ENCODE measurements at places on chromosomes 13 and 19. TPM values are rescaled to one million over a fixed set of nuclear protein-coding genes. Genes with fewer than 3 reads are reported as not detected.
A peak's percentile ranks its signal among the peaks of the same experiment; 100 is the strongest.

- H3K36me3 ChIP-seq, result peaks cover 10% of the 10 kb centered on the region
- H3K27ac ChIP-seq, result no peak overlapping the region
- no peaks in the 10 kb centered on the region for H3K4me1 ChIP-seq
These were observed 16.9 kb upstream of the ZNF254 start for GRCh38 chr19:24069905-24070657.

- H3K27me3 ChIP-seq, result no peaks in the 10 kb centered on the region
- H3K4me3 ChIP-seq, result no peak overlapping the region
- no peak overlapping the region for H3K27ac ChIP-seq
- DNase-seq, result no peak
- H3K4me1 ChIP-seq, result no peaks in the 10 kb centered on the region
These were observed 3.8 kb upstream of the ACTL9 start for GRCh38 chr19:8702350-8702749.

GRCh38 chr19:36849701-36850558 is 746 bp upstream of the ZNF345 start:
- H3K27me3 ChIP-seq, result no peaks in the 10 kb centered on the region
- H3K4me1 ChIP-seq, result no peaks in the 10 kb centered on the region
- peak overlapping the region; percentile 95 for H3K27ac ChIP-seq
- H3K36me3 ChIP-seq, result no peaks in the 10 kb centered on the region
- peak; percentile 46 for DNase-seq

GRCh38 chr13:85710545-85710944 is 88.7 kb downstream of the SLITRK6 start:
- no peaks in the 10 kb centered on the region for H3K27me3 ChIP-seq
- no peaks in the 10 kb centered on the region for H3K4me1 ChIP-seq
- no peak for DNase-seq
- no peaks in the 10 kb centered on the region for H3K36me3 ChIP-seq
- H3K4me3 ChIP-seq, result no peak overlapping the region
- H3K27ac ChIP-seq, result no peak overlapping the region

- H3K27me3 ChIP-seq, result no peaks in the 10 kb centered on the region
- H3K4me1 ChIP-seq, result no peaks in the 10 kb centered on the region
- H3K27ac ChIP-seq, result no peak overlapping the region
- no peak overlapping the region for H3K4me3 ChIP-seq
These were observed 61.8 kb downstream of the URI1 start for GRCh38 chr19:30003866-30004265.

GRCh38 chr13:106382534-106382933 is 152.9 kb downstream of the EFNB2 start:
- no peaks in the 10 kb centered on the region for H3K4me1 ChIP-seq
- no peak for DNase-seq
- H3K36me3 ChIP-seq, result no peaks in the 10 kb centered on the region

GRCh38 chr13:42078128-42078808 is 29.8 kb downstream of the DGKH start:
- H3K27ac ChIP-seq, result no peak overlapping the region

DNA sequence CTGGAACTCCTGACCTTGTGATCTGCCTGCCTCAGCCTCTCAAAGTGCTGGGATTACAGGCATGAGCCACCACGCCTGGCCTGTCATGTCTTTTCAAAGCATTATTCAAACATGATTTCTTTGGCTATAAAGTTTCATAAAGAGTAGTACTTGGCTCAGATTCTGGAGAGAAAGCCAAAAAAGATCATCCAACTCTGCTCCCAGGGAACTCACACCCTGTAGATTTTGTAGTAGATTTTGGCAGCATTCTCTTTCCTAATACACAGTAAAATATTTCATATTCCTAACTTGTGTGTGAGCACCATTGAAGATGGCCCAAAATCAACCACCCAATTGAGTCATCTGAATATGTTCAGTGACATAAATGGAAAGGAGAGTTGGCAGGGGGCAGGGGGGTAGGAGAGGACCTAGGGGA is 48.4 kb downstream of the CAB39L start:
- H3K4me3 ChIP-seq, result no peak overlapping the region
- DNase-seq, result no peak
- H3K27me3 ChIP-seq, result no peaks in the 10 kb centered on the region
- peak overlapping the region; percentile 73 for H3K27ac ChIP-seq
- H3K36me3 ChIP-seq, result no peaks in the 10 kb centered on the region

DNA sequence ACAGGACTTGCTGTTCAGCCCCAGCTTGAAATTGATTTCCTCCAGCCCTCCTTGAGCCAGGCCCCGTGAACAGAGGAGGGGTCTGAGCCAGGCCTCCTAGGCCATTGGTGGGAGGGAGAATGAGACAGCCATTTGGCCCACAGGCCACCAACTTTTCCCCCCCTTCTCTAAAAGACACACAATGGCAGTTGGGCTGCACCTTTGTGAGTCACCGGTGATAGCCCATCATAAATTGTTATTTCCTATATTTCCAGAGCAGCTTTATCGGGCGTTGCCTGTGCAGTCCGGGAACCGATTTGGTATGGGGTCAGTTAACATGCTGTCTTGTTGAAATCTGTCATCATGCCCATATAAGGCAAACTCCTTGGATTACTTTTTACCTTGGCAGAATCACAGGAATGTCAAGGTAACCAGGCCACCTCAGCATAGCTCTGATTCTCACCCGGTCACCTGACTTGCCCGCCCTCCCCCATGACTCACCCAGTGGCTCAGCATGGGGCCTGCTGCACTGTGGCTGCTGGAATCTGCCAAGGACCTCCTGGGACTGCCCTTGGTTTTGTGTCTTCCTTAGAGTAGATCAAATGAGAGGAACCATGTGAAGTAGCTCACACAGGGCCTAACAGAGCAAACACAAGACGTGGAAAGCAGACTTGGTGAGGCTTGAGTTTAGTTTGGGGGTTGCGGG is 36.1 kb downstream of the ACTN4 start:
- H3K4me1 ChIP-seq, result peaks cover 52% of the 10 kb centered on the region
- no peaks in the 10 kb centered on the region for H3K27me3 ChIP-seq
- H3K27ac ChIP-seq, result peak overlapping the region; percentile 99
- H3K36me3 ChIP-seq, result peaks cover 13% of the 10 kb centered on the region
- no peak overlapping the region for H3K4me3 ChIP-seq

GRCh38 chr19:16420336-16420676 is 51.5 kb downstream of the EPS15L1 start:
- no peak overlapping the region for H3K4me3 ChIP-seq
- peaks cover 48% of the 10 kb centered on the region for H3K36me3 ChIP-seq
- no peak for DNase-seq
- no peaks in the 10 kb centered on the region for H3K27me3 ChIP-seq
- H3K4me1 ChIP-seq, result peaks cover 8% of the 10 kb centered on the region

GRCh38 chr13:74641586-74641985 is 507.4 kb upstream of the KLF12 start:
- no peaks in the 10 kb centered on the region for H3K4me1 ChIP-seq
- no peaks in the 10 kb centered on the region for H3K36me3 ChIP-seq
- no peaks in the 10 kb centered on the region for H3K27me3 ChIP-seq
- DNase-seq, result no peak
- no peak overlapping the region for H3K27ac ChIP-seq

GRCh38 chr13:35630551-35631275 is 154.2 kb upstream of the MAB21L1 start:
- H3K27ac ChIP-seq, result no peak overlapping the region
- H3K36me3 ChIP-seq, result no peaks in the 10 kb centered on the region
- H3K4me3 ChIP-seq, result no peak overlapping the region
- H3K4me1 ChIP-seq, result no peaks in the 10 kb centered on the region
- no peak for DNase-seq

- peak overlapping the region; percentile 63 for H3K4me3 ChIP-seq
- H3K4me1 ChIP-seq, result peaks cover 40% of the 10 kb centered on the region
- peak overlapping the region; percentile 87 for H3K27ac ChIP-seq
- no peaks in the 10 kb centered on the region for H3K36me3 ChIP-seq
- no peak for DNase-seq
These were observed 373 bp downstream of the TNFAIP8L1 start for GRCh38 chr19:4639531-4640246.

DNA sequence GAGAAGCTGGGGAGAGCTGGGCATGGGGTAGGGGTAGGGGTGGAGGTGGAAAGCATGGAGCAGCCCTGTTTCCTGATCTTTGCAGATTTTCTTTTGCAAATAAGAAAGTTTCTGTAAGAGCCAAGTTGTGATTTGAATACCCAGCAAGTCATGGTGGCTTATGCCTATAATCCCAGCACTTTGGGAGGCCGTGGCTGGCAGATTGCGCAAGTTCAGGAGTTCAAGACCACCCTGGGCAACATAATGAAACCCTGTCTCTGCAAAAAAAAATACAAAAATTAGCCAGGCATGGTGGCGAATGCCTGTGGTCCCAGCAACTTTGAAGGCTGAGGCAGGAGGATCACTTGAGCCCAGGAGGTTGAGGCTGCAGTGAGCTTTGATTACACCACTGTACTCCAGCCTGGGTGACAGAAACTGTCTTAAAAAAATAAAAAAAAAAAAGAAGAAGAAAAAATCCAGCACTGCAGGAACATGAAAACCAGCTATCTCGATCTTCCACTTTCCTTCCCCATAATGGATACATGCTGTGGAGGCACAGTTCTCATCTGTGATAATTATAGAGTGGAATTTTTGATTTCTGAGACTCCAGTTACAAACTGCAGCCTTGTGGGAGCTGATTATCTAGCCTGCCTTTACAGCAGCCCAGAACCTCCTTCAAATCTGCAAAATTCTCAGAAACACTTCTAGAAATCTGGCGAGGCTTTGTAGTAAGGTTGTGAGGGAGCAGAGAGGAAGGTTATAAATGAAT is 12.1 kb upstream of the TEX26 start:
- no peak for DNase-seq
- H3K4me3 ChIP-seq, result no peak overlapping the region
- H3K36me3 ChIP-seq, result no peaks in the 10 kb centered on the region
- no peak overlapping the region for H3K27ac ChIP-seq

DNA sequence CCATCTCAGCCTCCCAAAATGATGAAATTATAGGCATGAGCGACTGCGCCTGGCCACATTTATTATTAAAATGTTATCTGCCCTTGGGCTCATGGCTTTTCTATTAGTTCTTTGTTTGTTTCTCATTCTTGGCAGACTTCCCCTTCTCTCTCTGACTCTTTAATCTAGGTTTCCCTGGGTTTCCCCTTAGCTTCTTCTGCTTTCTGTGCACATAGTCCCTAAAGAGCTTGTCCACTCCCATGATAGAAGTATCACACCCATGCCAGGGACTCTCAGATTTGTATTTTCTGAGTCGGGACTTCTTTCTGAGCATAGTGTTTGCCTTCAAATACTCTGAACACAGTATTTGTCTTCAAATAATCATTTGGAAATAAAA is 38.6 kb upstream of the ITM2B start:
- H3K27me3 ChIP-seq, result no peaks in the 10 kb centered on the region
- no peak overlapping the region for H3K4me3 ChIP-seq
- H3K36me3 ChIP-seq, result no peaks in the 10 kb centered on the region

DNA sequence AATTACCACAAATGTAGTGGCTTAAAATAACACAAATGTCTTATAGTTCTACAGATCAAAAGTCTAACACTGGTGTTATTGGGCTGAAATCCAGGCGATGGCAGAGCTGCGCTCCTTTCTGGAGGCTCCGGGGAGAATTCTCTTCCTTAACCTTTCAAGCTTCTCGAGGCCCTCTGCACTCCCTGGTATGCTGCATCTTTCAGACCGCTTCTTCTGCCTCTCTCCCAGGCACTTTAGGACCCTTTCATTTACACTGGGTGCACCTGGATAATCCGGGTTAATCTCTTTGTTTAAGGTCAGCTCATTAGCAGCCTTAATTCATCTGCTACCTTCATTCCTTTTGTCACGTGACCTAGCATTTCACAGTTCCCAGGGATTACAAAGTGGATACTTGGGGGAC is 211.3 kb upstream of the RFC3 start:
- no peaks in the 10 kb centered on the region for H3K4me1 ChIP-seq
- DNase-seq, result no peak
- no peak overlapping the region for H3K4me3 ChIP-seq
- no peaks in the 10 kb centered on the region for H3K27me3 ChIP-seq

DNA sequence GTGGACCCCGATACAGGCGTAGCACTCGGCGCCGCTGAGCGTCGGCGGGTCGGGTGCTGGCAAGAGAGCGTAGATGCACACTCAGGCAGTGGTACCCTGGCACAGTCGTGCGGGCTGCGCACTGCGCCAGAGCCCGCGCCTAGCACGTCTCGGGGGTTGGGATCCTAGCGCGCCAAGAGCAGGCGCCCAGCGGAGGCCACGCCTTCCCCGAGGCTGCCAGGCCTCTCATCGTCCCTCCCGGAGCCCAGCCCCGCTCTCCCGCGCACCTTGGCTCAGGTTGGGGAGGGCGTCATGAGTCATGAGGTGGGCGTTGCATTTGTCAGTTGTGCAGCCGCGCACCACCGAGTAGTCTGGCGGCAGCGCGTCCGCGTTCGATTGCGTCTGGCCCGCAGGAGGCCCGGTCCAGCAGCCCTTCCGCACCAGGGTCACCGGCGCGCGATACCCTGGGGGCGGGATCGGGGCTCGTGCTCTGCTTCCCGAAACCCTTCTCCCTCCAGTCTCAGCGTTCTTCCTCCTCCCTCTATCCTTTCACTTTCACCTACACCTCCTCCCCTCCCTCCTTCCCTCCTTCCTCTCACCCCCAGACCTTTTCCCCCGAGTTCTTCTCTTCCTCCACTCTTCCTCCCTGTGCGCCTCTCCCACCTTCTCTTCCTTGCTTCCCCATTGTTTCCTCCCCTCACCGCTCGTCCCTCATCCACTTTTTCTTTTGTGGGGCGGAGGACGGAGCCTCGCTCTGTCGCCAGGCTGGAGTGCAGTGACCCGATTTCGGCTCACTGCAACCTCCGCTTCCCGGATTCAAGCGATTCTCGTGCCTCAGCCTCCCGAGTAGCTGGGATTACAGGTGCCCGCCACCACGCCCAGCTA is 3.5 kb downstream of the LYPD5 start:
- H3K4me1 ChIP-seq, result peaks cover 13% of the 10 kb centered on the region
- DNase-seq, result no peak
- H3K4me3 ChIP-seq, result peak overlapping the region; percentile 57
- no peaks in the 10 kb centered on the region for H3K27me3 ChIP-seq
- no peaks in the 10 kb centered on the region for H3K36me3 ChIP-seq

SPRED3 gene
- 0.38 TPM for total RNA-seq

PPM1N gene
- total RNA-seq, result 1.8 TPM

YJEFN3 gene
- 0.22 TPM for total RNA-seq

All from esophagus squamous epithelium (tissue), 5 donors.